ENCODE measurements at places on chromosomes 16 and 17.

GRCh38 chr16:30010844-30011713 lies at the start of gene DOC2A:
Gene DOC2A (minus strand): TSS chr16:30011027. CDS start chr16:30010222, 805 bp downstream.
- peaks cover 4% of the 10 kb centered on the region for H3K4me1 ChIP-seq
- H3K36me3 ChIP-seq, result peaks cover 2% of the 10 kb centered on the region
- peaks cover 45% of the 10 kb centered on the region for H3K27me3 ChIP-seq
- DNase-seq, result no peak
- no peak within 1 kb of the TSS for H3K27ac ChIP-seq

DNA sequence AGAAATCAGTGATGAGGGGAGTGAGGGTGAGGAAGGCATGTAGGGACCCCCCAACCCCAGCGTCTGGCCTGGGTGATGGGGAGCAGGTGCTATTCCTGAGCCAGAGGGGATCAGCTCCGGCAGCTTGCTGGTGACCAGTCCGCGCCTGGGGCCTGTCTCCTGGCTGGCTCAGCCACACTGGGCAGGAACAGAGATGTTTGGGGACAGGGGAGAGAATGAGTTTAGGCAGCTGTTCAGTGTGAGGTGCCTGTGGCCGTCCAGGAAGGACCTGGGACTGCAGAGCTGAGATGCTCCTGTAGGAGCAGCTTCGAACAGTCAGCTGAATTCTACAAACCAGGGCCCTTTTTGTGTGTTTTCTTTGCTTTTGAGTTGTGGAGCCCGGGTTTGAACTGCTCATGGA lies 23.2 kb upstream of the SPNS2 start:
- H3K36me3 ChIP-seq, result peaks cover 2% of the 10 kb centered on the region
- no peak overlapping the region for H3K4me3 ChIP-seq
- H3K27ac ChIP-seq, result no peak overlapping the region
- peaks cover 3% of the 10 kb centered on the region for H3K4me1 ChIP-seq

GRCh38 chr16:54506214-54506580 lies 219.6 kb upstream of the IRX3 start:
- H3K4me1 ChIP-seq, result no peaks in the 10 kb centered on the region
- DNase-seq, result no peak
- no peaks in the 10 kb centered on the region for H3K36me3 ChIP-seq
- peaks cover 2% of the 10 kb centered on the region for H3K27me3 ChIP-seq
- no peak overlapping the region for H3K27ac ChIP-seq

DNA sequence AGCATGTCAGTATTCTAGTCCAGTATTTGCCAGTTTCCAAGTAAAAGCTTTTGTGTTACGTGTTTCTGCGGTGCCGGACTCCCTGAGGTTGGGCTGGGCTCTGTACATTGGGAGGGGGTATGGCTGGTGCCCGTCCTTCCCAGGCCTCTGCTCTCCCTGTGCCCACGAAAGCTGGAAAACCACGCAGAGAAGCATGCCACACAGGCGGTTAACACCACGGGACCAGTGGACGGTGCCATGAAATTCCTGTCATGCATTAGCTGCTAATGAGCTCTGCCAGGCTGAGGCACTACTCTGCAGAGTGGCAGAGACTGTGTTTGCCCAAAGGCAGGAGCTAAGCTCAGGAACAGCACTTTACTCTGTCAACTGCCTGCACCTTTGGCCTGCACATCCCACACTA lies 8.1 kb downstream of the SMIM5 start:
- no peaks in the 10 kb centered on the region for H3K36me3 ChIP-seq
- no peaks in the 10 kb centered on the region for H3K27me3 ChIP-seq
- H3K4me3 ChIP-seq, result no peak overlapping the region
- no peak for DNase-seq
- H3K27ac ChIP-seq, result no peak overlapping the region
- peaks cover 8% of the 10 kb centered on the region for H3K4me1 ChIP-seq

- DNase-seq, result no peak
- no peak overlapping the region for H3K4me3 ChIP-seq
- peaks cover 10% of the 10 kb centered on the region for H3K4me1 ChIP-seq
- no peak overlapping the region for H3K27ac ChIP-seq
- H3K27me3 ChIP-seq, result peaks cover 9% of the 10 kb centered on the region
Observed at GRCh38 chr16:4180511-4180910, 61.4 kb downstream of the SRL start.

GRCh38 chr16:86578061-86578599 lies at the start of gene FOXL1:
Gene FOXL1 (plus strand): TSS chr16:86578549. CDS start chr16:86578724, 175 bp downstream.
- no peak for DNase-seq
- H3K27ac ChIP-seq, result no peak within 1 kb of the TSS
- H3K4me3 ChIP-seq, result no peak within 1 kb of the TSS
- peaks cover 6% of the 10 kb centered on the region for H3K4me1 ChIP-seq
- H3K36me3 ChIP-seq, result no peaks in the 10 kb centered on the region
- peaks cover 70% of the 10 kb centered on the region for H3K27me3 ChIP-seq

DNA sequence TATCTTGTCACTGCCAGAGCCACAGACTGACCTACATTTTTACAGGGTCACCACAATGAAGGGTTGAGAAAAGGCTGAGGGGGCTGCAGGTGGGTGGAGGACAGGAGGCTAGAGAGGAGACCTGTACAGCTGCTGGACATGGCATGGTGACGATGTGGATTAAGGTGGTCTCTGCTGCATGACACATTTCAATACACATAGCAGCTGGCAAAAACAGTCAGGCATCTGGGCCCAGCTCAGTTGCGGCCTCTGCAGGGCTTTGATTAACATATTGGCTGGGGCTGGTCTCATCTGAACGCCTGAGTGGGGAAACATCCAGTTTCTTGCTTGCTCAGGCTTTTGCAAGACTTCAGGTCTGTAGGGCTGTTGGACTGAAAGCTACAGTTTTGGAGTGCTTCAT lies 265.4 kb upstream of the FOXF1 start:
- no peak overlapping the region for H3K4me3 ChIP-seq
- H3K4me1 ChIP-seq, result no peaks in the 10 kb centered on the region
- no peak overlapping the region for H3K27ac ChIP-seq
- DNase-seq, result no peak
- H3K27me3 ChIP-seq, result peaks cover 21% of the 10 kb centered on the region

- no peaks in the 10 kb centered on the region for H3K27me3 ChIP-seq
- no peak overlapping the region for H3K27ac ChIP-seq
- peak; percentile 49 for DNase-seq
- H3K36me3 ChIP-seq, result no peaks in the 10 kb centered on the region
- H3K4me3 ChIP-seq, result no peak overlapping the region
Observed at GRCh38 chr16:27177031-27177774, 26.1 kb upstream of the KDM8 start.

DNA sequence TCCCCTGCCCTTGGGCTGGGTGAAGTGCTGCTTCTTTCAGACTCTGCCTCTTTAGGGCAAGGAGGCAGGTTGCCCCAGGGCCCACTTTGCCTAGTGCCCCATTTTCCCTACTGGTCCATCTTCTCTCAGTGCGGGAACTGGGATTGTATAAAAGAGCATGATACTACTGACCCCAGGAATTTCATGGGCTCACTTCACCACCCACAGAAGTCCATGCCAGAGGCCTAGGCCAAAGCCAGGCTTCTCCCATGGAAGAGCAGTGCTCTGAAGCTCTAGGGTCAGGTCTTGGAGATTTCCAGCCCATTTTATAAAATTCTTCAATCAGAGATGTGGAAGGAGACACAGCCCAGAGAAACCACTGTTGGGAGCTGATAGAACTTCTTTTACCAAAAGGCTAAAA lies 5.7 kb downstream of the CACNG1 start:
- peaks cover 3% of the 10 kb centered on the region for H3K27me3 ChIP-seq
- DNase-seq, result no peak
- H3K4me1 ChIP-seq, result no peaks in the 10 kb centered on the region
- no peak overlapping the region for H3K27ac ChIP-seq
- no peaks in the 10 kb centered on the region for H3K36me3 ChIP-seq

- H3K4me3 ChIP-seq, result no peak overlapping the region
- H3K27ac ChIP-seq, result no peak overlapping the region
- DNase-seq, result no peak
- H3K36me3 ChIP-seq, result no peaks in the 10 kb centered on the region
- H3K4me1 ChIP-seq, result peaks cover 43% of the 10 kb centered on the region
Observed at GRCh38 chr17:27535178-27535928, 79.1 kb downstream of the KSR1 start.

GRCh38 chr17:51650772-51651171 lies 390.4 kb downstream of the UTP18 start:
- H3K4me1 ChIP-seq, result no peaks in the 10 kb centered on the region
- no peak overlapping the region for H3K27ac ChIP-seq
- no peaks in the 10 kb centered on the region for H3K36me3 ChIP-seq
- DNase-seq, result no peak

GRCh38 chr17:13940858-13941665 lies 128.2 kb upstream of the COX10 start:
- H3K36me3 ChIP-seq, result peaks cover 24% of the 10 kb centered on the region
- no peaks in the 10 kb centered on the region for H3K4me1 ChIP-seq
- H3K27me3 ChIP-seq, result no peaks in the 10 kb centered on the region

DNA sequence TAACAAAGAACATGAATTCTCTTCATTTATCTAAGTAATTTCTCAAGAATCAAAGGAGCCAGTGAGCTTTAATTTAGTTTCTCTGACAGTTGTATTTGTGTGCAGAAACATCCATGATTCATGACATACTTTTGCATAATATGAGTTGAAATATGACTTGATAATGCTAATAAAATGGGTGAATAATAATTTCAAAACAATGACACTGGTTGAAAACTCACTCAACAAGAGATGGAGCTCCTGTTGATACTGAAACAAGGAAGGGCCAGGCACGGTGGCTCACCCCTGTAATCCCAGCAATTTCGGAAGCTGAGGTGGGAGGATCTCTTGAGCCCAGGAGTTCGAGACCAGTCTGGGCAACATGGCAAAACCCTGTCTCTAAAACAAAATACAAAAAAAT lies 147.0 kb downstream of the MAP2K6 start:
- H3K4me3 ChIP-seq, result no peak overlapping the region
- no peaks in the 10 kb centered on the region for H3K4me1 ChIP-seq
- H3K36me3 ChIP-seq, result no peaks in the 10 kb centered on the region
- no peaks in the 10 kb centered on the region for H3K27me3 ChIP-seq
- no peak overlapping the region for H3K27ac ChIP-seq

GRCh38 chr16:27991876-27992275 lies 71.6 kb downstream of the GSG1L start:
- H3K4me1 ChIP-seq, result peaks cover 18% of the 10 kb centered on the region
- H3K27me3 ChIP-seq, result peaks cover 2% of the 10 kb centered on the region
- no peak for DNase-seq
- no peak overlapping the region for H3K27ac ChIP-seq

DNA sequence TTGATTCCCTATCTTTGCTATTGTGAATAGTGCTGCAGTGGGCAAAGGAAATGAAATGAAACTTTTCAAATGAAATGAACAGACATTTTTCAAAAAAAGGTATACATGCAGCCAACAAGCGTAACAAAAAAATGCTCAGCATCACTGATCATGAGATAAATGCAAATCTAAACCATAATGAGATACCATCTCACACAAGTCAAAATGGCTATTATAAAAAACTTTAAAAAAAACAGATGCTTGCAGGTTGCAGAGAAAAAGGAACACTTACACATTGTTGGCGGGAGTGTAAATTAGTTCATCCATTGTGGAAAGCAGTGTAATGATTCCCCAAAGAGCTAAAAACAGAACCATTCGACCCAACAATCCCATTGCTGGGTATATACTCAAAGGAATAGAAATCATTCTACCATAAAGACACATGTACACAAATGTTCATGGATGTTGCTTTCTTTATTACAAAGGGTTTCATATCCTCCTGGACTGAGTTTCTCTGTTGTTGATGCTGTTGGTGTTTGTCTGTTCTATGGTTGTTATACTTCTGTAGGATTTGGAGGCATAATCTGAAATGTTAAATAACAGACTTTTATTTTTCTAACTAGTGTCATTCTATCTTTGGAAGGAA lies 99.3 kb upstream of the SOX9 start:
- H3K27ac ChIP-seq, result no peak overlapping the region
- H3K36me3 ChIP-seq, result no peaks in the 10 kb centered on the region
- no peak overlapping the region for H3K4me3 ChIP-seq
- H3K27me3 ChIP-seq, result no peaks in the 10 kb centered on the region
- DNase-seq, result no peak
- H3K4me1 ChIP-seq, result no peaks in the 10 kb centered on the region

DNA sequence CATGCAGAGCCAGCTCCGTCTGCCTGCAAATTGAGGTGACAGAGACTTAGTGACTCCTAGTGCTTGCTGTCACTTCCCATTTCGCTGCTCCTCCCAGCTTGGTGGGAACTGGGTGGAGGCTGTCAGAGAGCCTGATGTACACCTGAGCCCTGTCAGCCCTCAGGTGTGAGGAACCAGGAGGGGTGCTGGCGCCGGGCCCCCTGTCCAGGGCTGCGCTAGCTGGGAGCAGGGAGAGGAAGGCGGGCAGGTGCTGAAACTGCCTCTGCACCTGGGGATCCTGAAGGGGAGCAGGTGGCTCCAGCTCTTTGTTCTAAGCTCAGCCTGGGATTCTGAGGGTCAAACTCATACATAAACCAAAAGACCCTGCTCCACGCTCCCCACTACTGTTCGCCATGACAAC lies 10.8 kb upstream of the WSCD1 start:
- H3K27me3 ChIP-seq, result peaks cover 2% of the 10 kb centered on the region
- H3K36me3 ChIP-seq, result no peaks in the 10 kb centered on the region
- H3K27ac ChIP-seq, result no peak overlapping the region
- H3K4me3 ChIP-seq, result no peak overlapping the region
- DNase-seq, result no peak
- no peaks in the 10 kb centered on the region for H3K4me1 ChIP-seq

DNA sequence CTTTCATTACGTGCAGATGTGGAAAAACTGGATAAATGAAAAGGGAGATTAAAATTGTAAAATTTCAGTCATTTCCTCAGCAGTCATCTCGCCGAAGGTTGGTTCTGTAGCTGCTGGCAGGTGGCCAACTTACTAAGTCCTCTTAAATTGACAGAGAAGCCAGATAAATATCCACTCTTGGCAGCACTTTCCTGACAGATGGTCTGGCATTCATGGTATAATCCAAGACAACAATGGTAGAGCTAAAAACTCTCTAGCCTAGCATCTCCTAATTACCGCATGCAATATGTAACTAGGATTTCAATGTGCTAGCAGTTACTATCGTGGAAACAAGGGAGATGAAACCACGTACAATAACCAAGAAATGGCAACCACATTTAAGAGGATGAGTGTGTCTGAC lies 306.3 kb downstream of the CNTNAP4 start:
- DNase-seq, result no peak
- no peaks in the 10 kb centered on the region for H3K4me1 ChIP-seq
- no peak overlapping the region for H3K27ac ChIP-seq
- H3K27me3 ChIP-seq, result no peaks in the 10 kb centered on the region
- no peak overlapping the region for H3K4me3 ChIP-seq
- no peaks in the 10 kb centered on the region for H3K36me3 ChIP-seq

DNA sequence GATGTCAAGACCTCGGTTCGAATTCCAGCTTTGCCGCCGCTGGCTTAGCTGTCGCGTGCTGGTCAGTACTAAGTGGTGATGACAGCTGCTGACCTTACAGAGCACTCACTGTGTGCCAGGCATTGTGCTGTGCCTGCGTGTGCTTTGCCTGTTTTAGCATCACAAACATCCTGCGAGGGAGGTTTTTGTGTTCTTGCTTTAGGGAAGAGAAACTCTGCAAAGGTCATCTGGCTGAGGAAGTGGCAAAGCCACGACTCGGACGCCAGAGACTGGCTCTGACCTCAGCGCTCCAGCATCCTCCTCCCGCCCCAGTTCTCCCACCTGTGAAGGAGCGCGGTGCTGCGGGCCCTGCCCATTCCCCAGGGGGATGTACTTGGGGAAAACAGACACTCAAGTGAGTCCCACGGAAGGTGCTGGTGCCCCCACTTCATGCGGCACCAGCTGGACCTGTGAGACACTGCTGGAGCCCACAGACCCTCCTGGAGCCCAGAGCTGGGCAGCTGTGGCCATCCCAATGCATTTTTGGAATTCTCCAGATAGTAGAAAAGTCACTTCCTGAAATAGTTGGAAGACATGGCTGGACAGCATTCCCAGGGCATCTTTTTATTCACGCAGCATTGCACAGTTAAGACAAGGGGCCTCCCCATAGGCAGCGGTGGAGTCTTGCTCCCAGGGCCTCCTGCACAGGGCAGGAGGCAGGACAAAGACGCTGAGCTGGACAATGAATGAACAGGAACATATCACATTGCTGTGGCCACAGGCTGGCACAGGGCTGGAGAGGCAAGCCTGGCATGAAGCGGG lies 20.0 kb upstream of the HERPUD1 start:
- no peak overlapping the region for H3K27ac ChIP-seq
- no peak for DNase-seq
- H3K27me3 ChIP-seq, result no peaks in the 10 kb centered on the region
- no peaks in the 10 kb centered on the region for H3K36me3 ChIP-seq
